ENCODE measurements at places on chromosomes 7 and 10. TPM values are rescaled to one million over a fixed set of nuclear protein-coding genes. Genes with fewer than 3 reads are reported as not detected.

GRCh38 chr7:130345136-130345535, 520 bp downstream of the CPA5 start:
- no peak for DNase-seq

DNA sequence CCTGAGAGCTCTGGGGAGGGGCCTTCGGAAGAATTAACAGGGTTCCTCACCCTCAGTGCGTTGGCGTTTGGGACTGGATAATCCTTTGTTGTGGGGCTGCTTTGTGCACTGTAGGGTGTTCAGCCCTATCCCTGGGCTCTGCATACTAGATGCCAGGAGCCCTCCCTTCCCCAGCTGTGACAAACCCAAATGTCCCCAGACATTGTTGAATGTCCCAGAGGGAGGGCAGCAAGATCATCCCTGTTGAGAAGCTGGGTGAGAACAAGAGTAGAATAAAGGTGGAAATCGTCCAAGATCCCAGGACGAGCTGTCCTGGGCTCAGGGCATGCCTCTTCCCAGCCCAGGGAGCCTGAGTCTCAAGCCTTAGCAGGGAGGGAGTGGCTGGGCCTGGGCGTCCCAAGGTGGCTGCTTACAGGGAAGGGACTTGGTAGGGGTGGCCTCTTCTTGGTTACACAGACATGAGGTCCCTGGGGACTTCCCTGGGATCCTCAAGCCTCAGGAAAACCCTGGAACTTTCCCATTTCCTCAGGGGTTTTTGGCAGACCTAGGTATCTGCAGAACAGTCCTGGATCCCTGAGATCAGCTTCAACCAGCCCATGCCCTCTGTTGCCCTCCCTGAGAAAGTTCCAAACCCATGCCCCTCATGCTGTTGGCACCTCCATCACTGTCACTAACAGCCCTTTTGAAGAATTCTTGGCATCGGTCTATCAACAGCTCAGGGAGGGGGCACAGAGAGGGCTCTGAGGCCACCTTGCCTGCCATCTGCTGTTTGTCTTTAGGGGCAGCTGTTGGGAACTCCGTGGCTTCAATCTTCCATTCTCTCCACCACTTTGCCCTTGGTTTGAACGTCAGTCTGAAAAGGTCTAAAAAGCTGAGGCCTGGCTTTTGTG, 53.7 kb downstream of the GOLGA7B start:
- no peak for DNase-seq

FAM204A gene
- 79.8 TPM for total RNA-seq

HOXA2 gene
- total RNA-seq, result 3.2 TPM

- no peak for DNase-seq
These were observed 698.6 kb downstream of the CCSER2 start for GRCh38 chr10:85026878-85027467.

DNA sequence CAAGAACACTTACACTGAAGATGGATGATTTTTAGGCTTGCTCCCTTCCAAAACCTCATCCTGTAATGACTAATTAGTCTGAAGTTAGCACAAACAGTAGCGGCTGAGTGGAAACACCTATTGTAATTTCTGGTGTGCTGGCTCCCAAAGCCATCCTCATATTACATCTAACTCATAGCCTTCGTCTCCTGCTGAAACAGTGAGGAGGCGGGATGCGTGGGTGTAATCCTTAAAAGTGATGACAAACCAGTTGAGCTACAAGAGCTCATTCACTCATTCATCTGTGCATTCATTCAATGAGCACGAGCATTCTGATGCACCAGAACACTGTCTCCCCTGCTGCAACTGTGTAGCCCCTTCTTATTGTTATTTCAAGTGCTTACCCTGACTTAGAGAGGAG, 235.3 kb downstream of the CALN1 start:
- DNase-seq, result no peak

DNA sequence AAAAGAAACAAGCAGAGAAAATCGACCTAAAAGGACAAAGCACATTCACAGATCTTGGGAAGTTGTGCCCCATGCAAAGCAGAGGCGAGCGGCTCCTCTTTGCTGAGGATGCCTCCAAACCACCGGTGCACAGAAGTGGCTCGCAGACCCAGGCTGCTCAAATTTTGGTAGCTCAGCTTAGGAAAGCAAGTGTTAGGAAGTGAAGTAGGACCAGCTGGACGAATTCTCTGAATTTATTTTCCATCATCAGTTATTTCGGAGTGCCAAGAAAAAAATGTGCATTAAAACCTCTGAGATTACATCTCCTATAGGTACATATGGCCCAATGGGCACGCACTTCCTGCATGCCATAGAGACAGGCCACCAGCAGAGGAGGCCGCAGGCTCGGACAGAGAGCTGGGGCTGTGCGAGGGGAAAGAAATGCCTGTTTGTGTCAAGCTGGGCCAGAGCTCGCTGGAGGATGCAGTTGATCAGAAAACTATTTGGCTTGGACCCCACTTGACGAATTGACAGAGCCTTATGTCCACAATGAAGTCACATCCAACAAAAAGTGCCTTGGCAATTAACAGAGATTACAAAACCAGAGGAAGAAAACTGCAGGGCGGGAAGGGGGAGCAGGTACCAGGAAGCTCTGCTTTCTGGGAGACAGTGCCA, 122.3 kb upstream of the LYZL2 start:
- peak; percentile 70 for DNase-seq

EGFR gene
- total RNA-seq, result 63.6 TPM

DNA sequence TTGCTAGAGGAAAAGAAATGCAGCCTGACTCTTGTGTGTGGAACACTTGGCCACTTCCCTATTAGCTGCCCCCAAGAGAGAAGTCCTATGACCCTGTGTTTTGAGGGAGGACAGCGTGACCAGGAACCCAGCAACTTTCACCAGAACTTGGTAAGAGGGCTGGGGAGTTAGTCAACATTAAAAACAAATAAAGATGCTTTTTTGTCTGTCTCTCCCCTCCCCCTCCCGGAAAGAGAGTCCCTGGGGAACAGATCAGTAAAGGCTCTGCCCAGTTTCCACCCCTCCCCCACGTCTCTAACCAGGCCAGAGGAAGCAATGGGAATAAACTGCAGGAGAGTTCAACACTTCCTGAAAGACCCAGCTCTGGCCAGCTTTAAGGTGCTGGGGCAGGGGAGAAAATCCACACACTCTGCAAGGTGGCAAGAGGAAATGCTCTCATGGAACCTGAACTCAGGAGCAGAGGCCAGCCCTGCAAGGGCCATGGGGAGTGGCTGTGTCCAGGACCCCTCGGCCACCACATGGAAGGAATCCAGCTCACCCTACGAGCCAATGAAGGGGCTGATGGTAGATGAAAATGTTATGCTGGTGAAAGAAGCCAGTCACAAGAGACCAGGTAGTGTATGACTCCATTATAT, 21.5 kb downstream of the SH3PXD2A start:
- DNase-seq, result peak; percentile 79

- DNase-seq, result no peak
These were observed 159.9 kb downstream of the TRIL start for GRCh38 chr7:28798274-28798673.

CHST3 gene
- 1.1 TPM for total RNA-seq

- no peak for DNase-seq
These were observed 28.4 kb downstream of the HERC4 start for GRCh38 chr10:68046642-68047041.

GRCh38 chr10:12726971-12727831, 274.3 kb downstream of the CCDC3 start:
- no peak for DNase-seq

DNA sequence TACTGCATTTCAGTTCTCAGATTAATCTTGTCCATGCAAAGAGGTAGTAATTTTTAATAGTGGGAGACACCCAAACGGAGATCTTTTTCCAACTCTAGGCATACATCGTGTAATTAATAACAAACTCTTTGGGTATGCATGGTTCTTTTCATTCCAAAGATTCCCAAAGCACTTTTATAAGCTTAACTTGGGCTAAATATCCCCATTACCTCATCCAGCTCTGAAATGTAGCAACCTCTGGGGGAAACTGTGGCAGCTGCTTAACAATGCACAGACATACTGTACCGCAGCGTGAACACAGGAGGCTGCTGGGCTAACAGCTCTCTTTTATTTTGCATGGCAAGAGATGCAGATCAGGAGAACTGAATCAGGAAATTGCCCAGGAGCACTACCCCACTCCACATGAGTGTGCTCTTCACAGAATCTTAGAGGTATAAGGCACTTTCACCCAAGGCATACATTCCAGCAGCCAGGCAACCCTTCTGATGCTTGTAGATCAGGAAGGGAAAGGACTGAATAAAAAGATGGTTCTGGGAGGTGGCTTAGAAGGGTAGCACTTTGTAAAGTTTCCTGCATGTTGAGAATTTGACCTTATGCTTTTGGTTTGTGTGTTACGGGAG, 114.4 kb upstream of the GLI3 start:
- no peak for DNase-seq

- no peak for DNase-seq
These were observed 230.8 kb downstream of the CXCL12 start for GRCh38 chr10:44153918-44154670.

PON3 gene
- 8.2 TPM for total RNA-seq

DNA sequence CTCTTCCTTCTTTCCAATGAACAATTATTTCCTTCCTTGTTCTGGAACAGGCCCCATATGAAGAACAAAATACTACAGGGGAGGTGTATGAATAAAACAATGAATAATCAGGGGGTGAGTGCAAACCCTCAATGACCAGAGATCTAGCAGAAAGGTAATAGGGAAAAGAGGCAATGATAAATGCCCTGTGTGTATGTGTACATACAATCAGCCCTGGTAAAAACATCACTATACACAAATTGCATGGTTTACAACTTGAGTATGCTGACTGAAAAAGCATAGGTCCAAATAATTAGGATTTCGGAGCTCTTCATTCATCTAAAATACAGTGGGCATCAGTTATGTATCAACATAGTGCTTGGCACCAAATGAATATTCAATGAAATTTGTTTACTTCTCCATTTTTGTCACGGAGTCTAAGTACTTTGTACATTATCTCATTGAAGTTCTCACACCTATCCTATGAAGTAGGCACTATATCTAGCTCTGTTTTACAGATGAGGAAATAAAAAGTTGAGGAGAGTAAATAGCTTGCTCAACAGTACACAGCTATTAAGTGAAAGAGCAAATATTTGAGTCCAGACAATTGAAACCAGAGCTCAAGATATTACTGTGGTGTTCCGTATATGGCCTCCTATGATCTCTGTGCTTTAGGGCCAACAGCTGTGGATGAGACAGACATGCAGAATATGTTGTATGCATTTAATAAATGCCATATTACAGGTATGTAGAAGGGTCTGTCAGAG, 1065.4 kb downstream of the SORCS3 start:
- no peak for DNase-seq

TET1 gene
- 1.0 TPM for total RNA-seq

DNA sequence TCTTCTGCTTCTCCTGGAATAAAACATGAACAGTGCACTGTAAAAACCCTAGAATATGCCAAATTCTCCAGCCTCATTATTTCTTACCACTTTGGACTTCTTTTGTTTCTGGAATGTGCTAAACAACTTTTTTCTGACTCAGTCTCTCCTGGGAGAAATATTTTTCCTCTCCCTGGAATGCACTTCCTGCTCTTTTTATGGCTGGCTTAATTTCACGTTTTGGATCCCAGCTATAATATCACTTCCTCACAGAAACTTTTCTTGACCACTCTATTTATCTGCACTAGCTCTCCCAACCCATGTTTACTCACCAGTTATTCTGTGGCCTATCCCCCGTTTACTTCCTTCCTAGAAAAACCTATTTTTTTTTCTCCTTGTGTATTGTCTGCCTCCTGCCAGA, 26.7 kb downstream of the ABCB5 start:
- DNase-seq, result no peak

Data from mucosa of descending colon (tissue), 3 donors.